T-helper 9 cell (primary cell): ENCODE measurements at places on chromosomes 12 and 14.

DNA sequence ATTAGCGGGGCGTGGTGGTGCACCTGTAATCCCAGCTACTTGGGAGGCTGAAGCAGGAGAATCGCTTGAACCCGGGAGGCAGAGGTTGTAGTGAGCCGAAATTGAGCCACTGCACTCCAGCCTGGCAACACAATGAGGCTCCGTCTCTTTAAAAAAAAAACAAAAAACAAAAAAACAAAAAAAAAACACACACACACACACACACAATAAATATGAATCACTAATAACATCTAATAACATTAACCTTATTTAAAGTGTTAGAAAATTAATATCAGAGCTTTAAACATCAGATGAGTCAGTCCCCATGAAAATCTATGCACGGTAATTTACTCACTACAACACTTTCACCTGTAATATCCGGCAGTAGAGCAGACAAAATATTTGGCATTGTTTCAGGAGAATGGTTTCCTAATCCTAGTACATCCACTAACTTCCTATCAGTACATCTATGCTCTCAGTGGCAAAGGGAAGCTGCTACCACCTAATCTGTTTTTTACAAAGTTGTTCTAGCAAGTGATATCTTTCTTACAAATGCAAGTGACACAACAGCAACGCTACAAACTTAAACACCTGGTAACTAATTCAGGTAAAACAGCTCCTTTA is 36.2 kb downstream of the MED13L start:
- DNase-seq: no peak

GRCh38 chr12:117502233-117502632 is 140.8 kb upstream of the NOS1 start:
- no peak for DNase-seq

DNA sequence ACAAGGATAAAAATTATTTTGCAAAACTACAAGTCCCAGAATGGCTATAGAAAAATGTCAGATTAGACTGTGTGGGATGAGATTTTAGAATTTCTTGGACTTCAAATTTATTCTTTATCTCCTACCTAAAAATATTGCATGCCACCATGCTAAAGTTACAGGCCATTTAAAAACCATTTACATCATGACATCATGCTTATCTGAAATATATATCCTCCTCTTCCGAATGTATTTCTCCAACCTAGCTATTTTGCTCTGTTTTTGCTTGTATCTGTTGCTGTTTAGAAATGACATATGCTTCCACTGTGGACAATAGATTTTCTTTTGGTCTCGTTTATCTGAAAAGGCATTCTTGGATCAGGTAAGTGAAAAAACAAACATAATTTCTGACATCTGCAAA is 471.7 kb downstream of the LRFN5 start:
- DNase-seq: no peak

DNA sequence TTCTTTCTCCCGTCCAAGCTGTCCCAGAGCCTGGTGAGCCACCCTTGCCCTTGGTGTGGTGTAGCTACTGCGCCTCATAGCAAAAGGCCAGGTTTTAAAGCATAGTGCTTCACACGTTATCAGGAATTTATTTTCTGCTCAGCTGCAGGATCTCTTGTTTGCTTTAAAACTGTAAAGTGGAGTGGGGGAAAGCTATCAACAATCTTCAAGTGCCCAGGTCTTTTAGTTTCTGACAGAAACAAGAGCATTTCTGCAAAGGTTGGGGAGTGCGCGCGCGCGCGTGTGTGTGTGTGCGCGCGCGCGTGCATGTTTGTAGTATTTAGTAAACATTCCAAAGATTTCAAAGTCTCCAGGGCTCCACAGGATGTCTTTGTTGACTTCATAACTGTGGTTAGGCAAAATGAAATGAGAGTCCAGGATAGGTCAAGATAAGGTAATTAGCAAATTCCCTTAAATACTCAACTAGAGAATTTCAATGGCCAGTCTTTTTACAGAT is 45.5 kb downstream of the EML1 start:
- no peak for DNase-seq

- DNase-seq: no peak
Measured at GRCh38 chr12:54968181-54968730, 16.3 kb downstream of the TESPA1 start.

DNA sequence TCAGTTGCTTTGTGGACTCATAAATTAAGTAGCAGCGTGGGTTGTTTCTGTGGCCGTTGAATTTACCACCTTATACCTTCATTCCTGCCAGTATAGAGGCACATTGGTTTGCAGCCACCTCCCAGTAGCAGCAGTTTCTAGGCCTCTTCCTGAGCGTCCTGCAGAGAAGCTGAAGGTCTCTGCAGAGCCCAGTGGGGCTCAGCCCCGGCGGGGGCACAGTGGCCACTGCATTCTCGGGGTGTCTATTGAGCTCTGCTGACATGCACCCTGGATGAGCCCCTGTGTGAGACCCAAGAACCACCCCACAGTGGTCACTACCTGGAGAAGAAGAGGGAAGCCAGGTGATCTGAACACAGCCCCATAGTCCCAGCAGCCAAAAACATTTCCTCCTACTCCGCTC is 57.7 kb upstream of the DYNC1H1 start:
- no peak for DNase-seq

GRCh38 chr14:36751106-36751505 is 89.4 kb downstream of the PAX9 start:
- no peak for DNase-seq

DNA sequence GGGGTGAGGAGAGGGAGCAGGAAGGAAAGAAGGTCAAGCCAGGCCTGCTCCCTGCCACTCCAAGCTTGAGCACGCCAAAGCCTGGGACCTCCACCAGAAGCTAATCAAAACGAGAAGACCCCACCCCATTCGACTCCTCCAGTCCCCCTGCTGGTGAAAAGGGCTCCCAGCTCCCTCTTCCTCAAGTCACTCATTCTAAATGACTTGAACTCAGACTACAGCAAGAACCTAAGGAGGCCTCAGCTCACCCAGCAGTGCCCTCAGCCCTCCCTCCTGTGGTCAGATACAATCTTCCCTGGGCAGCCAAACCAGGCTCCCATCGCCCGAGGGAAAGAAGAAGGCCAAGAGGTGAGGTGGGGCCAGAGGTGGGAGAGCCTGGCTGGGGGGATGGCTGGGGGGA is 17.4 kb downstream of the HDAC7 start:
- DNase-seq: no peak

DNA sequence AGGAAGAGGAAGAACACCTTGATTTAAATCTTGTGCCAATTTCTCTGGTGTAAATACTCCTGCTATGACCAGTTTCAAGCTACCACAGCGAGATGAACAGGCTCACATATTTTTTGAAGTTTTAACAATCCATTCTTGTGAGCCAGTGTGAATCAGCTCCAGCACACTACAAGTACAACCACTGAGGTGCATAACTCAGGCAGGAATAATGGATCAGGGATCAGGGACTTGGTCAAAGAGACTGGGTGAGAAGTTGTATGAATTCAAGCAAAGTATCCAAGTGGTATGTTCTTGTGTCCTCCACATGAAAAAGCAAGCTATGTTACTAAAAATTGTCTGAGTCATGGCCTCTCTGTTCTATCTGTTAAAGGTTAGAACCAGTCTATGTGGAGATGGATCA is 35.2 kb upstream of the KITLG start:
- no peak for DNase-seq

DNA sequence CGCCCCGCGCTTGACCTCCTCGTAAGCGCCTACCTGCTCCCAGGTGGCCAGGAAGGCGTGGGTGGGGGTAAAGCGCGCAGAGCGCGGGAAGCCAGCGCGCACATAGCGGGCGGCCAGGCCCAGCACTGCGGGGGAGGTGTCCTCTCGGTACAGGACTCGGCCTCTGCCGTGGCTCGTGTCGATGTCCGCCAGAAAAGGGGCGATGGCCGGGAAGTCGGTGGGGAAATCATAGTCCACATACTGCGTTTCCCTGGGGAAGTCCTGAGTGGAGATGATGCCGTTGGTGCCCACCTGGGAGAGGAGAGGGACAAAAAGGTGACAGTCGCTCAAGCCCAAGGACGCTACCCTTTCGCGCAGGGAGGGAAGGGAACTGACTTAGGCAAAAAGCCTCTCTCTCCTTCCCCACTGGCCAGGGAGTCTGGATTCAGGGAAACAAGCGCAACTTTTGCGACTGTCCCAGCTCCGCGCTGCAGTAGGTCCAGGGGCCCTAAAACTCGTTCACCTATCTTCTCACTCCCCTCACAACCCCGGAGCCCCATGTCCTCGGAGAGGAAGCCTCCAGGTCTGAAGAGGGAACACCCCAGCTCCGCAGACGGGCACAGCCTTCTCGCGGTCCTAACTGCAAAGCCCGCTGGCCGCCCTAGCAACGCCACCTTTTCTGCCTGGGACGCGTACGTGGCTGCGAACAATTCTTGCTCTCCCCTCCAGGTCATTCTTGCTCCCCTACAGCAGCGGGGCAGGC is 815 bp downstream of the NID2 start:
- no peak for DNase-seq

GRCh38 chr12:32918890-32919801 is 22.6 kb upstream of the PKP2 start:
- DNase-seq: no peak

DNA sequence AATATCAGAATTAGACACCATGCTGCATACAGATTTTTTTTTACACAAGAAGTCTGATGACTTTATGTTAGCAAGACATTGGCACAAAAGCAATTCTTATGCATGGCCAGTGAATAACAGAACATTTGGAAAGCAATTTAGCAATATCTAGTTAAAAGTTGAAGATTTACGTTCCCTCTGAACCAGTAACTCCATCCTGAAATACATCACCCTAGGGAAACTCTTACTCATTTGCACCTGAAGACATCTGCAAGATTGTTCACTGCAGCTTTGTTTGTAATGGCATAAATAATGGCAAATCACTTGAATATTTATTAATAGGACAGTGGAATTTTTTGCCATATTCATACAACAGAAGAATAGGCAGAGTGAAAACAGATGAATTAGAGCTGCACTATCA is 670.0 kb upstream of the NOVA1 start:
- no peak for DNase-seq

DNA sequence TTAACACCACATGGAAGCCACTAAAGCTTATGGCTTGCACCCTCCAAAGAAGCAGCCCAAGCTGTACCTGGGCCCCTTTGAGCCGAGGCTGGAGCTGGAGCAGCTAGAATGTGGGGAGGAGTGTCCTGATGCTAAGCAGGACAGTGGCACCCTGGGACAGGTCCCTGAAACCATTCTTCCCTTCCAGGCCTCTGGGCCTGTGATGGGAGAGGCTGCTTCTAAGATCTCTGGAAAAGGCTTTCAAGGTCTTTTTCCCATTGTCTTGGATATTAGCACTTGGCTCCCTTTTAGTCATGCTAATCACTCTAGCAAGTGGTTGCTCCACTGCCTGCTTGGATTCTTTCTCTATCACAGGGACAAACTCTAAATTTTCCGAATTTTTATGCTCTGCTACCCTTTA is 40.9 kb downstream of the OSBPL8 start:
- no peak for DNase-seq

GRCh38 chr14:35341454-35341750 is 49.2 kb downstream of the PSMA6 start:
- no peak for DNase-seq

GRCh38 chr14:65565948-65566347 is 153.4 kb downstream of the FUT8 start:
- DNase-seq: no peak

- DNase-seq: no peak
Measured at GRCh38 chr12:89875225-89875624, 166.6 kb upstream of the ATP2B1 start.

DNA sequence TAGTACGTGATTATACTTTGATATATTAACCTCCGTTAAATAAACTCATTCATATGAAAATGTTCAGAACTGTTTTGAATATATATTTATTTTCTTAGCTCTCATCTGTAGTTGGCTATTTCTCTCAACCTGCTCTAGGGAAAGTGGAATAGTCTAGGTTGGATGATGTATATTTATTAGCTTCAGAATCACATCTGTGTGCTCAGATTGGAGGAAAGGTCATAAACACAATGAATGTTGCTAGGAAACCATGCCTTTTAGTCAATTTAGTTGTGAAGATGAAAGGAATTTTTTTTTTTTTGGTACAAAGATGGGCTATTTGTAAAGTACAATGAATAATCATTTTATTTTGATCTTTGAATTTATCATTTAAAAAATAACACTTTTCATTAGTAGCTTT is 439.1 kb downstream of the FOXG1 start:
- DNase-seq: no peak

DNA sequence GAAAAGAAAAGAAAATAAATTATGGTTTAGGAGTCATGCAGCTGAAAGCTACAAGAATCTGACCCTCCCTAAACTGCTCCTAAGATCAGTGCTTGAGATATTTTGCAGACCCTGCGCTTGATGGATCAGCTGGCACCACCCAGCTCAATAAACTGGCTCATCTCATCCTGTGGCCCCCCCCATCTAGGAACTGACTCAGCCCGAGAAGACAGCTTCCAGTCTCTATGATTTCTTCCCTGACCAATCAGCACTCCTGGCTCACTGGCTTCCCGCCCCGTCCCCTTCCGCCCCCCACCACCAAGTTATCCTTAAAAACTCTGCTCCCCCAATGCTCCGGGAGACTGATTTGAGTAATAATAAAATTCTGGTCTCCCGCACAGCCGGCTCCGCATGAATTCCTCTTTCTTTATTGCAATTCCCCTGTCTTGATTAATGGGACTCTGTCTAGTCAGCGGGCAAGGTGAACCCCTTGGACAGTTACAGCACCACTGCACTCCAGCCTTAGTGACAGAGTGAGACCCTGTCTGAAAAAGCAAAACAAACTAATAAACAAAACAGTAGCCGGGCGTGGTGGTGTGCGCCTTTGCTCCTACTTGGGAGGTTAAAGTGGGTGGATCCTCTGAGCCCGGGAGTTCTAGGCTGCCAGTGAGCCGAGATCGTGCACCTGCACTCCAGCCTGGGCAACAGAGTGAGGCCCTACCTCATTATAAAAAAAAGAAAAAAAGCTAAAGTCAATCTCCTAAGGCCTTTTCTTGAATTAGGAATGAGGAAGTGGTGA is 24.5 kb upstream of the SPTLC2 start:
- DNase-seq: no peak

GRCh38 chr14:71089971-71090370 is 182.7 kb downstream of the PCNX1 start:
- no peak for DNase-seq

GRCh38 chr12:30423330-30423729 is 272.3 kb downstream of the IPO8 start:
- no peak for DNase-seq

GRCh38 chr14:30657606-30658163 is 35.6 kb downstream of the SCFD1 start:
- DNase-seq: no peak

DNA sequence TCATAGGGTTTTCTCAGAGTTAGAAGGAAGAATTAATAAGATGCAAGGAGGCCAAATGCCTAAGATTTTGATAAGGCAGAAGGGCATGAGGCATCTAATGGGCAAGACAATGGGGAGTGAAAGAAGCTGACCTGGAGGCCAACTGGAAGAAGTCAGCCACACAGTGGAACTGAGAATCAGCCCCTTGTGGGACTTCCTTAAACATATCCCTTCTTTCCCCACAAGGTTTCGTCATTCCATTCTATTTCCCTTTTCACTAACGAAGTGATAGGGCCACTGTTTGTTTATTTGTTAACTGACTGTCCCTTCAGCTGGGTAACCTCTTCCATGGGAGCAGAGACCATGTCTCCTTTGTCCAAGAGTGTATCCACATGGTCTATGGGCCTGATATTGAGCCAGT is 86.2 kb downstream of the HELB start:
- DNase-seq: no peak
